ENCODE measurements at places on chromosomes 1 and 21.

GRCh38 chr1:244920911-244921761, 56.8 kb upstream of the HNRNPU start:
- no peak for DNase-seq

DNA sequence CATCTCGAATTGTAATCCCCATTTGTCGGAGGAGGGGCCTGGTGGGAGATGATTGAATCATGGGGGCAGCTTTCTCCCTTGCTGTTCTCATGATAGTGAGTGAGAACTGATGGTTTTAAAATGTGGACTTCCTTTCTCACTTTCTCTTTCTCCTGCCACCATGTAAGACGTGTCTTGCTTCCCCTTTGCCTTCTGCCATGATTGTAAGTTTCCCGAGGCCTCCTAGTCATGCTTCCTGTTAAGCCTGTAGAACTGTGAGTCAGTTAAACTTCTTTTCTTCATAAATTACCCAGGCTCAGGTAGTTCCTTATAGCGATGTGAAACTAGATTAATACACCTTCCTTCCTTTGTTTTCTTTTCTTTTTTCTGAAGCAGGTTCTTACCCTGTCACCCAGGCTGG, 13.9 kb downstream of the DNAJC6 start:
- peak; percentile 24 for DNase-seq

GRCh38 chr1:6948861-6949260, 163.6 kb downstream of the CAMTA1 start:
- DNase-seq = no peak

DNA sequence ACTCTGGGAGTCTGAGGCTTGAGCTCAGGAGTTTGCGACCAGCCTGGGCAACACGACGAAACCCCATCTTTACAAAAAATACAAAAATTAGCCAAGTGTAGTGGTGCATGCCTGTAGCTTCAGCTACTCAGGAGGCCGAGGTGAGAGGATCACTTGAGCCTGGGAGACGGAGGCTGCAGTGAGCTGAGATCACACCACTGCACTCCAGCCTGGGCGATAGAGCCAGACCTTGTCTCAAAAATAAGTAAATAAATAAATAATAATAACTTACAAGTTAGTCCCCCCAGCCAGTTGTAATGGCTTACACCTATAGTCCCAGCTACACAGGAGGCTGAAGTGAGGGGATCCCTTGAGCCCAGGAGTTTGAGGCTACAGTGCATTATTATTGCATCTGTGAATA, 21.7 kb upstream of the BTG2 start:
- DNase-seq = no peak

DNA sequence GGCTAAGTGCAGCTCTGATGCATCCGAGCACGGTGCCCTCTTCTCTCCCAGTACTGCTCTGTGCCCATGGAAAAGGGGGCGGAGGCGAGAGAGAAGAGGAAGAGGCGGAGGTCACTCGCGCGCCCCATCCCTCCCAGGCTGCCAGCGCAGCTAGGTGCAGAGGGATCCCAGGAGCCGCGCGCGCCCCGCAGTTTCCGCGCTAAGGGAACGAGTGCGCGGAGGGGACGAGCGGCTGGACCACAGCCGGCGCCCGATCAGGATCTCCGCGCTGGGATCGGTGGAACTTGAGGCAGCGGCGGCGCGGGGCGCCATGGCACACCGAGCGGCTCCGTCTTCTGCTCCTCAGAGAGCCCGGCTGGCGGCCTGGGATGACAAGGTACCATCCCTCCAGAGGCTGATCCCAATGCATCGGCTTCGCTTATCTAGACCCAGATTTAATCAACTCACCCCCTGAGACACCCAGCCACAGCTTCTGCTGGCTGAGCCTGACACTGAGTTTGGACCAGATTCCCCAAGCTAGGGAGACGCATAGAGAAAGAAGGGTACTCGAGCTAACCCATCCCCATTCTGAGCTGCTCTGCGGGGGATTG, at the start of gene PTGFR:
Gene PTGFR (plus strand): TSS at position 114 of the 590 bp plus-strand sequence. CDS start 1,770 bp downstream, outside the sequence.
- DNase-seq = no peak

GRCh38 chr1:181160998-181161870, 72.7 kb downstream of the IER5 start:
- no peak for DNase-seq

- no peak for DNase-seq
These were observed 6.6 kb upstream of the DOP1B start for GRCh38 chr21:36149788-36150711.

DNA sequence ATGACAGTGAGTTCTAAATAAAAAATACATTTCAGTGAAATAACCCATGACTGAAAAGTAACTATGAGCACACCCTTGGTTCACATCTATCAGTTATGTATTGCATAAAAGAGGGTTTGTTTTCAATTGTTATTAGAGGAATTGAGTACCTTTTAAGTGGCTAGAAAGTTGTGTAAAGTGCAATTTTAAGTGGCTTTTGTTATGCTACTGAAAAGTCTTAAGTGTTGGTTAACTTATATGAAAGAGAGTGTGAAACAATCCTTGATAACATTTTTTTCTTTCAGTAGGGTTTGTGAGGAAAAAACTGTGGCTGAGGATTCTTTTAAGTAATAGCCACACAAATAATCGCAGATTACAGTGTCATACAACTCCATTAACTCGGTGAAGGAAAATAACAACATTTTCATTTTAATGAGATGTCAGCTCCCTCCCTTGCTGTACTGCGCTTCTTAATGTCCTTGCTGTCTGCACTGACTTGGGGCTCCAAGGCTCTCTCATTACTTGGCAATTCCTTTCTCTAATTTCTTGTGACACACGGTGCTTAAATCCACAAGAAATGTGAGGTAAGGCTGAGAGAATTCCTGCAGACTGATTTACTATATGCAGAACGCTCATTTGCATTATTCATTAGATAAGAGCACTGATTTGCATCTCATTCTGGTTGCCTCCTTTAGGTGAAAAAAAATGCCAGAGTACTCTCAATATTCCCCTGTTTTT, 40.6 kb downstream of the NTNG1 start:
- DNase-seq = no peak

GRCh38 chr1:41434306-41434705, 50.2 kb downstream of the EDN2 start:
- DNase-seq = no peak

- DNase-seq = peak; percentile 5
These were observed 1.2 kb downstream of the SH3GLB1 start for GRCh38 chr1:86705665-86705985.

GRCh38 chr1:187300081-187300480, 471.3 kb downstream of the PLA2G4A start:
- no peak for DNase-seq

GRCh38 chr21:32382108-32382644, 10.6 kb downstream of the URB1 start:
- no peak for DNase-seq

GRCh38 chr1:38175121-38175520, 128.5 kb upstream of the POU3F1 start:
- DNase-seq = no peak

- DNase-seq = no peak
These were observed 83.6 kb downstream of the RUNX1 start for GRCh38 chr21:34965200-34966174.

- DNase-seq = no peak
These were observed 1.6 kb upstream of the IFNGR2 start for GRCh38 chr21:33401630-33401992.

GRCh38 chr1:179230721-179231120, 1.2 kb upstream of the ABL2 start:
- DNase-seq = no peak

GRCh38 chr1:46903481-46903880, 37.8 kb downstream of the CYP4A11 start:
- DNase-seq = no peak

DNA sequence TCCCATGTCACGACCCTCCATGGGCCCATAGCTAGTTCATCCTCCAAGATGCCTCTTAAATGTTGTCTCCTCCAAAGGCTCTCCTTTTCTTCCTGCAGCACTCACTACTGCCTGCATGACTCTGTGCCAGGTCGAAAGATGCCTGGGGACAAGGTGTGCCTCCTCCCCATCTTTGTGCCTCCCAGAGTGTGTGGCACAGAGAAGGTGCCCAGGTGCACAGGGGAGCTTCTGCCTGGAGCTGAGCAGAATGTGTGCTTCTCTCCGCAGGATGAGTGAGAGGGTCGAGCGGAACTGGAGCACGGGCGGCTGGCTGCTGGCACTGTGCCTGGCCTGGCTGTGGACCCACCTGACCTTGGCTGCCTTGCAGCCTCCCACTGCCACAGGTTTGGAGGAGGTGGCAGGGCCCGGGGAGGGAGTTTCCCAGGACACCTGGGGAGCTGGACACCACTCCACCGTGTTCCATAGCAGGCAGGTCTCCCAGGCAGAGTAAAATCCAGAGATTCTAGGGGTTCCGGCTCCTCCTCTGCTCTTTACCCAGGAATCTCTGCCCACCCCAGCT, 6.9 kb upstream of the PPM1J start:
- DNase-seq = no peak

- peak; percentile 26 for DNase-seq
These were observed 51.0 kb downstream of the SMYD2 start for GRCh38 chr1:214331827-214332423.

GRCh38 chr1:207316622-207317391, 4.7 kb upstream of the CD55 start:
- no peak for DNase-seq

DNA sequence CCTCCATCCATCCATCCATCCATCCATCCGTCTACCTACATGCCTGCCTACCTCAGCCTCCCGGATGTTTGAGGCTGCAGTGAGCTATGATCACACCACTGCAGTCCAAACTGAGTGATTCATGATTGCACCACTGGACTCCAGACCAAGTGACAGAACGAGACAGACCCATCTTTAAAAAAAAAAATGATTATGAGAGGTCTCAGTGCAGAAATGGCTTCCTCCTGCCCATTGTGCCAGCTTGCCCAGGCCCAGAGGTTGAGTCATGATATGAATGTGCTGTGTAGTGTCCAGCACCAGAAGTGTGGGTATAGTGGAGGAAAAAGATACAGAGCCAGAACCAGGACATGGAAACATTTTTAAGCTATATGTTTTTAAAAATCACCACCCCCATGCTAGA, 149.9 kb downstream of the KIF26B start:
- no peak for DNase-seq

DNA sequence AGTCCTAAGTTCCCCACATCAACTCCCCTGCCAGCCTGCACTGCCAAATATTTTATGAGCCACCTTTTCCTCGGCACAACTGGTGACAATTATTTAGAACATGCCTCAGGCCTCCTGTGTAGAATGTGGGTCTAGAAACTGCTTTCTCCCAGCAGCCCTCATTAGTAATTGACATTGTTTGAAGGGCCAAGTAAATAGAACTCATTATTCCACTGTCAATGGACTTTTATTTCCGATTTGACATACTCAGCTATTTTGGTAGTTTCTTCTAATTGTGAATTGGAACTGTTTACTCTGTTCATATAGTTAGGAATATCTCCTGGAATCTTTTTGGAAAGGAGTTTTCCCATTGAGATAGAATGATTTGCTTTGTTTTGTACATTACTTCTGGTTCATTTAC, 168.8 kb upstream of the L1TD1 start:
- no peak for DNase-seq

- DNase-seq = no peak
These were observed 939.4 kb downstream of the BRINP3 start for GRCh38 chr1:189538271-189538670.

GRCh38 chr1:11541956-11542355, 63.0 kb downstream of the DISP3 start:
- no peak for DNase-seq

- no peak for DNase-seq
These were observed 162.5 kb upstream of the SYT6 start for GRCh38 chr1:114316204-114316603.

- peak; percentile 78 for DNase-seq
These were observed 1.2 kb downstream of the BTG3 start for GRCh38 chr21:17611414-17612022.

- DNase-seq = no peak
These were observed 291.1 kb upstream of the NFIA start for GRCh38 chr1:60791226-60791625.

DNA sequence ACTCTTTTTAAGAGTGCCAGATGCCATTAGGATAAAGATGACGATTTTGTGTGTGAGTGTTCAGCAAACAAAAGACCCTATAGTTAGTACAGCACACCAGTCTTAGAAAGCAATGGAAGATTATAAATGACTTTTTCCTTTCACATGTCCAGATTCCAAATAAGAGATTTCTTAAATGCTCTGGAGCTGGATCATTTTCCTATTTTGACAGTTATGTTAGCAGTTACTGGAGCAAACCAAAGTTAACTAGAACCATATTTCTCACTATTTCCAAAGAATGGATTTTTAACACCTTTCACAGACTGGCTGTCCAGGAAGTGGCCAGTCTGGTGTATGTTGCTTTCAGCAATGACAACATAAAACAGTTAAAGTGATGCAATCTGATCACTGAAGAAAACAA, 905.8 kb upstream of the ADGRL2 start:
- DNase-seq = no peak

- DNase-seq = no peak
These were observed 10.0 kb downstream of the LRRC53 start for GRCh38 chr1:74502432-74502831.

- DNase-seq = no peak
These were observed 45.6 kb downstream of the IL23R start for GRCh38 chr1:67211589-67212563.

DNA sequence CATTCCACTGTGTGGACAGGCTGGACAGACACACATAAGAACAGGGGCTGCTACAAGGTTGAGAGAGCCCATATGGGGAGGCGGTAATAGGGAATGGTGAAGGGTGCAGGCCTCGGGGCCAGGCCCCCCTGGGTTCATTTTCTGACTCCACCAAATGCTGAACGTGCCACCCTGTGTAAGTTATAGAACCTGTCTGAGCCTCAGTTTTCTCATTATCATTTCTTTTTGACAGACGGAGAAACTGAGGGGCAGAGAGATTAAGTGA, 569.5 kb downstream of the PTPRU start:
- DNase-seq = no peak

DNA sequence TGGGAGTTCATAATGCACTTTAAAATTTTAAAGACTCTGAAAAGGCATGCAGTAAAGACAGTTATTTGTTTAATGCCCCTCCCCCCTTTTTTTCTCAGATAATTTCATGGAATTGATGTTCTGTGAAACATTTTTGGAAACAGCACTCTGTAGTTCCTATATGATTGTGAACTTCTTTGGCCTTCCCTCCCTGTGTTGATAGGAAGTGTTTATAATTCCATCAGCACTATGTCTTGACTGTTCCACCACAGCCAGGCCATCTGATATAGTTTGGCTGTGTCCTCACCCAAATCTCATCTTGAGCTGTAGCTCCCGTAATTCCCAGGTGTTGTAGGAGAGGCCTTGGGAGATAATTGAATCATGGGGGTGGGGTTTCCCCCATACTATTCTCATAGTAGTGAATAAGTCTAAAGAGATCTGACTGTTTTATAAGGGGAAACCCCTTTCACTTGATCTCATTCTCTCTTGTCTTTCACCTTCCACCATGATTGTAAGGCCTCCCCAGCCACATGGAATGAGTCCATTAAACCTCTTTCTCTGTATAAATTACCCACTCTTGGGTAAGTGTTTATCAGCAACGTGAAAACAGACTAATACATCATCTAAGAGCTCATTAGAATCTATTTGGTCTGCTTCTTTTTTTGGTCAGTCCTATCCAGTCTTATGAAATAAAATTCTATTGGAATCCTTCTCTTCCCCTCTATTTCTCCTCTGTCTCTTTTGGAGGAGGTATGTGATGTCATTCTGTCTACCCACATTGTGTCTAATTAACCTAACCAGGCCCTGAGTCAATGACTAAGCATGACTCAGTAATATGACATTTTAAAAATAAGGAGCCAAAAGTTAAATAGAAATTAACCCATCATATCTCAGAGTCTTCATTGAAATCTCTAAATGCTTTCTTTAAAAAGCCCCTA, 8.9 kb downstream of the CCDC185 start:
- no peak for DNase-seq

GRCh38 chr1:219041141-219041540, 132.5 kb upstream of the LYPLAL1 start:
- DNase-seq = no peak
